ENCODE measurements at places on chromosomes 7 and 10.

DNA sequence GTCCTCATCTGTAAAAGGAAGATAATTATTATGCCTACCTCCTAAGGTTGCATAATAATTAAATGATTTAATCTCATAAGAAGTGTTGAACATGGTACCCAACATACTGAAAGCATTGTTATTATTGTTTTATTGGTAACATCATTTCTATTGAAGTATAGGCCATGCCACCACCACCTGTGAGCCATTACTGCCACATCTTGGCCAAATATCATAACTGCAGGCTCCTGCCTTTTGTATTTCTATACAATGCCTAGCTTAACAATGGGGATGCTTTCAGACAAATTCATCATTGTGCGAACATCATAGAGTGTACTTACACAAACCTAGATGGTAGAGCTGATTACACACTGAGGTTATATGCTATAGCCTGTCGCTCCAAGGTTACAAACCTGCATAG lies 61.1 kb upstream of the NPSR1 start:
- no peak for DNase-seq

DNA sequence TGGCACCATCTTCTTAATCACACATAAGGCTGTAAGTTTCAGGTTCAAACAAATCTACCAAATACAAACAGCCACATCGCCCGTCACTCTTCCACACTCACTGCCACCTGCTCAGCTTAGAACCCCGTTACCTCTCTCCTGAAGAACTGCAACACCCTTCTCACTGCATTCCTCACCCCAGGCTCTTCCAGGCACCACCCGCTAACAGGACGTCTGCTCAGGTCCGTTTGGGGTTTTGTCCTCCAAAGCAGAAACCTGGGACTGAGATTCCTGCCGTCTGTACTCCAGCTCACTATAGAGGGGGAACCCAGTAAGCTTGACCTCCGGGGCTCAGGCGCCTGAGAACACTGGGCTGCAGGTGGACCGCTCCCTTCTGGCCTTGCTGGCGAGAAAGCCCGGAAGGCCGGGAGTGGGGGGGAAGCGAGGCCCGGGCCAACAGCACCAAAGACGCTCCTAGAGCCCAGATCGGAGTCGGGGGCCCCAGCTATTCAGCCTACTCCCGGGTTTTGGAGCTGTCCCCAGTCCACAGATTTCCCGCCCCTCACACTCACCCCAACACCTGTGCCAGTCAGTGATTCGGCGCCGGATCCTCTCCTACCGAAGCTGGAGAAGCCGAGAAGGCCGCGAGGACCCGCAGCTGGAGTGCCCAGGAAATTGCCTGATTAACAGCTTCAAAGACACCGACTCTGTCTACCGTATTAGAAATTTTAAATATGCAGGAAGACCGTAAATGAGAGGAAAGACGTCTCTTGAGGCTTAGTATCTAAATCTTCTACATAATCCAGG lies at the start of gene AP3M1:
TSS of gene AP3M1 (minus strand) at position 625 of the 786 bp plus-strand sequence. CDS start 12,449 bp downstream, outside the sequence.
- peak; percentile 62 for DNase-seq

GRCh38 chr7:99860281-99861127 lies 16.3 kb downstream of the OR2AE1 start:
- no peak for DNase-seq

- no peak for DNase-seq
Observed at GRCh38 chr10:112588225-112588990, 141.4 kb downstream of the VTI1A start.

DNA sequence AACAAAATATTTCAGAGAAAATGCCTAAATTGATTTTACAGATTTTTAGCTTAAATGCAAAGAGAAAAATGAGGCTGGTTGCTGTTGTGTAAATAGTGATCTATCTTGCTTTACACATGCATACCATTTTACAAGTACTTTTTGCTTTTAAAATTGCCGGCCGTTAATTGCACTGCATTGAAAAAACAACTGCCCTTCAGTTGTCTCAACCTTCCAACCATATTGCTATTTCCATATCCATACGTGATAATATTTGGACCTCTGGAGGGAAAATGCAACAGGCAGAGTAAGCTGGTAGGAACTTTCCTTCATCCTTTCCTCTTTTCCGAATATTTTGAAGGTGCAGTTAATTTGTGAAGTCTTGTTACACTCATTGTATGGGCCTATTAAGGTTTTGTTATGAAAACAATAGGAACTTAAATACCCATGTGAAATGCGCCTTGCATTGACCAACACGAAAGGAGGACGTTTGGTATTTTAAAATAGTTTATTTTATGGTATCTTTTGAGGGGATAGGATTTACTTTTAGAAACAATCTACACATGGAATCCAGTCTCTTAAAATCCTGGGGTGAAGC lies 11.3 kb downstream of the BMI1 start:
- DNase-seq = no peak

DNA sequence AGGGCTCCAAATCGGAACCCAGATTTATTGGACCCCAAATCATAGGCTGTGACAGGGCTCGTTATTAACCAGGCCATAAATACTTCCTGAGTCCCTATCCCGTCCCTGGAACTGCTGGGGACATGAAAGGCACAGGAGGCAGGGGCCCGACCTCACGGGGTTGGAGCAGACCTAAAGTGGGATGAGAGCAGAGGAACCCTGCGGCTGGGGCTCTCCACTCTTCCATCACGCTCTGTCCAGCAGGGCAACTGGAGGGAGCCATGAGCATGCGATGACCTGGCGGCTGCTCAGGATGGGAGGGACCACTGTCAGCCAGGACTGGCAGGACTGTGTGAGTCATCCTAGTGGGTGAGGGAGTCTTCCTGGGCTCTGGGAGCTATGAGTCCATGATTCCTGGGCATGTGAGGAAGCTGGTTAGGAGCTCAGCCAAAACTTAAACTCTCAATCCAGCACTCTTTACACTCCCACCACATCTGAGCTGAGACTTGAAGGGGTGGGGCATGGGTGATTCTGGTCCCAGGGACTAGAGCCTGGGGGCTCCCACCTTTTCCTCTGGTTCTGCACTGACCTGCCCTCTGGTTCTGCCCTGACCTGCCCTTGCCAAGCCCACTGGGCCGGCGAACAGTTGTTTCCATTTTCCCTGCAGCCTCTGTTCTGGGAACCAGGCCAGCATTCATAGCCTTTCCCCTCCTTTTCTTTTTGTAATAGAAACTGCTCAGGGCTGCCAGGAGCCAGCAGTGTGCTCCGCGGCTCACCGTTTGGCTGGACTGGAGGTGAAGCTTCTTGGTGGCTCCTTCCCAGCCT lies 47.1 kb downstream of the SYPL1 start:
- no peak for DNase-seq

DNA sequence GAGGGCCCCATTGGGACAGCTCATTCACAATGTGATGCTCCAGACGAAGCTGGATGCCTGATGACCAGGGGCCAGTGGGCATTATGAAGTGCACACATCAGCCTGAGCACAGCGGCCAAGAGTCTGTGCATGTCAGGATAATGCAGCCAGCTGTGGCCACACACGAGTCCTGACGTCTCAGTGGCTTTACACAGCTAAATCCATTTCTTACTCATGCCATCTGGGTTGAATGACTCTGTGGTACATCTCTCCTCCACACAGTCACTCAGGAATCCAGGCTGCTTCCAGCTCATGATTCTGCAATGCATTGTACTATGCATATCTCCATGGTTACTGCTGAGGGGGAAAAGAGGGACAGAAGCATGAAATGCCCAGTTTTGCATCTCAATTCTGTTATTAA lies 123.6 kb downstream of the PRLHR start:
- no peak for DNase-seq

- no peak for DNase-seq
Observed at GRCh38 chr7:26052706-26053105, 99.3 kb upstream of the NFE2L3 start.

- DNase-seq = no peak
Observed at GRCh38 chr10:23096802-23097549, 1.6 kb downstream of the MSRB2 start.

GRCh38 chr10:12351447-12351846 lies 2.1 kb downstream of the CAMK1D start:
- no peak for DNase-seq

All from stimulated activated CD4-positive, alpha-beta T cell treated with anti-CD3 and anti-CD28 coated beads, TNF-alpha, amount 100 ng/mL, for 24 hours (primary cell).